Sigmoid colon (tissue), 7 donors: ENCODE measurements at places on chromosomes 5 and 9. TPM values are rescaled to one million over a fixed set of nuclear protein-coding genes. Genes with fewer than 3 reads are reported as not detected.
A peak's percentile ranks its signal among the peaks of the same experiment; 100 is the strongest.

EPB41L4B gene
- 0.49 TPM for total RNA-seq

DNA sequence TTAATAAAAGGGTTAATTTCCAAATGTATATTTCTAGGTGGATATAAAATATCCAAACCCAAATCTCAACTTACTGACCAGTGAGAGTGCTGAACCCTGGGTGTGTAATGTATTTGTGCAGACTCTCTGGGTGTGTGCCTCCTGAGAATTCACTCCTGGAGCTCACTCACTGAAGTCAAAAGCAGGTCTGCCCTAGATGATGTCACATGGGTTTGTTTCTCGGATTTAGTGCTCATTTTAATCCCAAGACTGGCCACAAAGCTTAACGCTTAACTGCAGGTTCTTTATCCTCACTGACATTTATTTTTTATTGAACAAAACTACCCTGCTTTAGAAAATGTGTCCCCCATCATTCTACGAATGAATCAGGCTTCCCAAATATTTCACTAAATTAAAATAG, 179.4 kb downstream of the PPP2R2B start:
- no peak overlapping the region for H3K4me3 ChIP-seq
- H3K4me1 ChIP-seq = no peaks in the 10 kb centered on the region
- no peaks in the 10 kb centered on the region for H3K36me3 ChIP-seq
- no peaks in the 10 kb centered on the region for H3K27me3 ChIP-seq
- no peak for DNase-seq

GRCh38 chr5:594226-594860, 17.8 kb upstream of the CEP72 start:
- H3K4me3 ChIP-seq = no peak overlapping the region
- H3K36me3 ChIP-seq = no peaks in the 10 kb centered on the region
- H3K4me1 ChIP-seq = no peaks in the 10 kb centered on the region
- no peak for DNase-seq
- H3K27ac ChIP-seq = no peak overlapping the region
- no peaks in the 10 kb centered on the region for H3K27me3 ChIP-seq

DNA sequence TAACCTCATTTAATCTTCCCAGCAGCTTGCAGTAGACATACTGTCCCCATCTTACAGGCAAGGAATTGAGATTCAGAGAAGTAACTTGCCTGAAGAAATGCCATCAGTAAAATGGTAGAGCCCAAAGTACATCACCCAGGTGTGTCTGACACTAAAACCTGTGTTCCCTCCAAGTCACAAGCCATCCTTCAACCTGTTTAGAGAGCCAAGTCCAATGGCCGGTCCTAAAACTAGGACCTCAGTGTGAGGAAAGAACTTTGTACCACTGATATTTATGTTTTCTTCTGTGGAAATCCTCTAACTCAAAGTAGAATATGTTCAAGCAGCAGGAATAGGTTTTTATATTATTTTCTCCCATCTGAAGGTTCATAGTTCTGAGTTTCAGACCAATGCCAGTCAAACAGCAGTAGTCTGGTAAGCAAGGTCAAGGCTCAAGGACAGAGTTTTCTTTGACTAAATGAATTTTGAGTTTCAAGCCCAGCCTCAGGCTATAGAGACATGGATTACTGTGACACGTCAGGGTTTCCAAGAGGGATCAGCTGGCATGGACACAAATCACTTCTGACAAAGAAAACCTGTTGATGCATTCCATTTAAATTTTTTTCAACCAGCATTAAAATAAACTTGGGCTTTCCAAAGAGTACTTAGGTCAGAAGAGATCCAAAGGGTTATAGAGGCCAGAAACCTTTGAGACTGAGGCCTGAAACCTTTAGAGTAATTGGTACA, 80.9 kb upstream of the PLPP6 start:
- H3K27ac ChIP-seq = no peak overlapping the region
- no peak overlapping the region for H3K4me3 ChIP-seq
- no peaks in the 10 kb centered on the region for H3K36me3 ChIP-seq
- no peaks in the 10 kb centered on the region for H3K27me3 ChIP-seq
- DNase-seq = no peak

DNA sequence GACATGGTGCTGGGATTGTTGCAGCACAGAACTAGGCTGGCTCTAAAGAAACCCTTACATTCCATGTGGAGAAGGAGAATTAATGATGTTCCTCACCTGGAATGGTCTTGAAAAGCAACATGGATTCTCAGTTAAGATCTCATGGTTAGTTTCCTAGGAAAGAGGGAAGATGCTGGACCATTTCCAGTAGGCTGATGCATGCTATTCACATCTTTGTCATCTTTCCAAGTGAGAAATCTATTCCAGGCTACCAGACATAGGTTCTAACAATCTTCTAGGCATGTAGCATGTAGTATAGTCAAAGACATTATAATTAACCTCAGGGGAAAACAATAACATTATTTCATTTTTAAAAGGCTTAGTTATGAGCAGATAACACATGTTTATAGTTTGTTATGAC, 44.3 kb downstream of the TMEM252 start:
- peaks cover 80% of the 10 kb centered on the region for H3K4me1 ChIP-seq
- DNase-seq = no peak
- H3K4me3 ChIP-seq = no peak overlapping the region
- peaks cover 49% of the 10 kb centered on the region for H3K36me3 ChIP-seq
- peak overlapping the region; percentile 88 for H3K27ac ChIP-seq
